ENCODE measurements at places on chromosomes 5 and 9.

DNA sequence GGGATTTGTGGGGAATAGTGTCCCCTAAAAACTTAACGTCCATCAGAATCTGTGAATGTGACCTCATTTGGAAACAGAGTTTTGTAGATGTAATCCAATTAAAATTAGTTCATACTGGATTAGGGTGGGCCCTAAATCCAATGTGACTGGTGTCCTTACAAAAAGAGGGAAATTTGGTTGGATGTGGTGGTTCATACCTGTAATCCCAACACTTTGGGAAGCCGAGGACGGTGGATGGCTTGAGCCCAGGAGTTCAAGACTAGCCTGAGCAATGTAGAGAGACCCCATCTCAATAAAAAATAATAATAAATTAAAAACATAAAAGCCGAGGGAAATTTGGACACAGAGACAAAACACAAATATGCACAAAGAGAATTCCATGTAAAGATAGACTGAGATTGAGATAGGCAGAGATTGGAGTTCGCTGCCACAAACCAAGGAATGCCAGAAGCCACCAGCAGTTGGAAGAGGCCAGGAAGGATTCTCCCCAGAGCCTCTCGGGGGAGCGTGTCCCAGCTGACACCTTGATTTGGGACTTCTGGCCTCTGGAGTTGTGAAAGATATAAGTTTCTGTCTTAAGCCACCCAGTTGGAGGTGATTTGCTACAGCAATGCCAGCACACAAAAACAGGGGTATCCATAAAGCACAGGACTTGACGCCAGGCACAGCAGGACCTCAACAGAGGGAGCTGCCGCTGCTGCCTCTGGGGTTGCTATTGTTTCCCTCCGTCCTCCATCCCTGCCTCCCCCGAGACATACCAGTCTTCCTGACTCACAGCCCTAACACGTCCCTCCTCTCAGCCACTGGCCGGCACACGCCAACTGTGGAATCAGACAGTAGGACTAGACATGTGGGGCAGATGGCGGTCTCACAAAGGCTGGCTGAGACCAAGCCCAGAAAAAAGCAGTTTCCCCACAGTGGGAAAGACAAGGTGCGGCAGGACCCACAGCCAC, 73.8 kb upstream of the IL17B start:
- DNase-seq, result no peak

- no peak for DNase-seq
These were observed 230.9 kb downstream of the FANCC start for GRCh38 chr9:95086564-95086955.

- no peak for DNase-seq
These were observed 456.9 kb downstream of the PRELID2 start for GRCh38 chr5:145378226-145378625.

GRCh38 chr9:86575825-86576525, 221.8 kb upstream of the TUT7 start:
- no peak for DNase-seq

- DNase-seq, result no peak
These were observed 200.0 kb downstream of the ATP10B start for GRCh38 chr5:160651692-160652645.

DNA sequence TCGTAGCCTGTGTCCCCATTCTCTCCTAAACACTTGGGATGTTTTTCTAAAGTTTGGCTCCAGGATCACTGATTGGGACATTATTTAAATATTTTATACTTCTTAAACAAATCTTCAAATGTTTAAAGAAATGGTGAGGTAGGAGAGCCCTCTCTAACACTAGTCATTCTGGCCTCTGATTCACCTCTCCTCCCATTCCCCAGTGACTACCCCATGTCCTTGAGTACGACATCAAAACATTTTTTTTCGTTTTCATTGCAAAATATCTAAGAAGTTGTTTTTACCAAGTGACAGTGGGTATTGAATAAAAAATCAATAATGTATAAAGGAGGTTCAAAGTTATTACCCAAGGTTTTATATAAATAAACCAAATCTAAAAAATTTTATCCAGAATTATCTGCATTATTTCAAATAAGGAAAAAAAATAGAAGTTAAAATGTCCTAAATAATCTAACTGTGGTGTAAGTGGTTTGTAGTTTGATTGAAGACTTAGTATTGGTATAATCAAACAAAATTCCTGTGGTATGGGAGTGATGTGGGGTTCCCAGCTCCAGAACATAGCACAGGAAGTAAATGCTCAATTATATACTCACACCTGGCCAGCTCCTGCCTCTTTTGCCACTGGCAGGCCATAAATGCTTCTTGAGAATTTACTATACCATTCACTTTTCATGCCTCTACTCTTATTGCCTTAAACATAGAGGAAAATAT, 51.1 kb downstream of the MAST4 start:
- no peak for DNase-seq

DNA sequence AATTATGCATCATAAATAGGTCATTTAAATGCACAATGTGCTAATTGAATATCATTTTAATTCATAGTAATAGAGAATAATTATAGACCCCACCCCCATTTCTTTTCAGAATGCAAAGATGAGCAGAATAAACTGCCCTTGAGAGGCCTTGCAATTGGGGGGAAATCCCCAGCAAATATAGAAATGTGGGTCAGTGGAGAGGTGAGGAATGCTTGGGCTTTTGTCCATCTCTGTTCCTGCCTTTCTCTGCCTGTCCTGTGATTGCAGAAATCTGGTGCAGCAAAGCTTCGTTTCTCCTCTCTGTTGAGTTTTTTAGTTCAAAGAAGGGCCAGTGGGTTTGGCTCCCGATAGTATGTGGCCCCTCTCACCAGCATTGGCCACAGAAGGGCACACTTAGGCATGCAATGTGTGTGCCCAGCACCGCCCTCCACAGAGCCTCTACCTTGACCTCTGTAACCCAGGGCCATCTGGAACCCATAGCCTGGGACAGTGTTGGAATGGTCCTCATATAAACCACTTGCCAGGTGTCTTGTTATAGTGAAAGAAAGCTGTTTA, 164.2 kb downstream of the SEMA6A start:
- DNase-seq, result no peak

DNA sequence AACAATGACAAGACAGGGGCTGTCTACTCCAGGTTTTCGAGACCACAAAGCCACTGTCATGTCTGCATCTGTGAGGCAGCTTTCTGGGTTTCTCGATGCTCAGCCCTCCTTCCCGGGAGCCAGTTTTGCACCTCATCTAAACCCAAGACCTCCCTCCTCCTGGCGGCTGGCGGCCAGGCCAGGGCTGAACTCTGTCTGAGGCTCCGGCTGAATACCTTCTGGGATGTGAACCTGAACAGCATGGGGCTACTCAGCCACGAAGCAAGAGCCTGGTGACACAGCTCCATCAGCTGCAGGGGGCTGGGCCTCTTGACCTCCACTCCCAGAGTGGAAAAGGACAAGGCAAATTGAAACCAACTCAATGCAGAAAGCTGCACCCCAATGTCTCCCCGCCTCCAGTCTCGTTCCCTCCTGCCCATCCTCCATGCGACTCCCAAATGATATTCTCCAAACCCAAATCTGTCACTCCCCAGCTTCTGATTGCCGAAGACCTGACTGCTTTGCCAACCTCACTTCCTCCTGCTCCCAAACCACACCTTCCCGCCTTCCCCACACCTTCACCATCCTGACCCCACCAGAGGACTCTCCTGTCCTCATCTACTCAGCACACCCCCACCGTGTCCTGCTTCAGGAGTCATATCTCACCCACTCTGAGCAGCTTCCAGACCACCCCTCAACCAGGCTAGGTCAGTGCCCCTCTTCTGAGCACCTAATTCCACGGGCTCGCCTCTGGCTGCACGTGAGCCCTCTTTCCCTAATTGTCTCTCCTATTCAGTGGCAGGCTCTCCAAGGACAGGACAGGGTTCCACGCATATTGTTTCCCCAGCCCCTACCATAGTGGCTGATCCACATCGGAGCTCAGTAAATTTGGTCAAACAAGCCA, 4.5 kb downstream of the ANKS6 start:
- no peak for DNase-seq

GRCh38 chr5:10857338-10857733, 96.3 kb upstream of the DAP start:
- DNase-seq, result no peak

DNA sequence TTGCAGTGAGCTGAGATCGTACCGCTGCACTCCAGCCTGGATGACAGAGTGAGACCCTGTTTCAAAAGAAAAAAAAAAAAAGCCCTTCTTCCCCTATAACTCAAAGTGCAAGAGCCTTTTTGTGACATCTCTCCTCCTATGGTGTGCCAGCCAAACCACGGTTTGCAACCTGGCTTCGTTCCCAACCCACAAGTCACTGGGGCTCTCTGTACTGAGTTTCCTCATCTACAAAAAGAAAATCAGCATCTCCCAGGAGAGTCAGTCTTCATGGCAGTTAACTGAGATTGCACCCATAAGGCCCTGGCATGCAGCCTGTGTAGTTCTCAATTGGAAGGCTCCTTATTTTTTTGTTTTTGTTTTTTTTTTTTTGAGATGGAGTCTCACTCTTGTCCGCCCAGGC, 14.8 kb downstream of the ODF2 start:
- DNase-seq, result no peak

GRCh38 chr5:141484310-141484640, 555 bp upstream of the PCDHGC4 start:
- DNase-seq, result no peak

DNA sequence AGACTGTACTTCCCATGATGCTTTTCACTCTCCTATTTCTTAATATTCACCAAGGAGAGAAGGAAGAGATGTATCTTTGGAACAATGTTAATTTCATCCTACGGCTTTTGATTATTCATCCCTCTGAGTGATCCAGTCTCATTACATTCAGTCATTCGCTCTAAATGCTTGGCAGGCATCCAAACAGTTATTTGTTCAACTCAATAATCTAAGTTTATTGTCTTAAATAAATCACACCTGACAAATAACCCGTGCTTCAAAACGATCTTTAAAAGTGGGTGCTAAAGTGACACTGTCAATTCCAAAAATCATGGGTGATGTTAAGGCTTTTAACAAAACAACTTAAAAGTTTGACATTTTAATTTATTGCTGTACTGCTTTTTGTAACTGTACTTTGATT, 233.1 kb downstream of the RASEF start:
- no peak for DNase-seq

DNA sequence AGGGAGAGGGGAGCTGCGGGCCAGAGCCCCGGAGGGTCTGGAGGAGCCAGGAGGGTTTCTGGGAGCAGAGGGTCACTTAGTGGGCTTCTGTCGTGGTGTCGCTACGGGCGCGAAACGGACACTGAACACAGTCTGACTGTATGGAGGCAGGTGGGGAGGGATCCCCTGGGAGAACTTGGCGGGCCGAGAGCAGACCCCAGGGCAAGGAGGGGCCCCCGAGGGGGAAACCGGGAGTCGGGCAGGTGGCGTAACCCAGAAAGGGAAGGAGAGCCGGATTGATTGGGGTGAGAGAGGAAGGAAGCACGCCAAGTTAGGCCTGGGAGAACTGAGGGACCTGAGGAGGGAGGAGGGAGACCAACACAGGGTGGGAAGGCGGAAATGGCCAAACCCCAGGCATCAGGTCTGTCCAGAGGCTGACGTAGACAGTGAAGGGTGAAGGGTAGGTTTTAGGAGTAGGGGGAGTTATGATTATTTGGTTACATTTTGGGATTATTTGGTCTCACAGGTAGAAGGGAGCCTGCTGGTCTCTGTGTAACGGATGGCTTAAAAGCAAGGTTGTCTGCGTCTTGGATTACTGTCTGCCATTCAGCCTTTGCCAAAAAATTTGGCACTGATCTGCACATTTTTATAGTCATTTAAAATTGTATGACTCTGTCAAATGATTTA, 3.3 kb upstream of the MSMP start:
- no peak for DNase-seq

DNA sequence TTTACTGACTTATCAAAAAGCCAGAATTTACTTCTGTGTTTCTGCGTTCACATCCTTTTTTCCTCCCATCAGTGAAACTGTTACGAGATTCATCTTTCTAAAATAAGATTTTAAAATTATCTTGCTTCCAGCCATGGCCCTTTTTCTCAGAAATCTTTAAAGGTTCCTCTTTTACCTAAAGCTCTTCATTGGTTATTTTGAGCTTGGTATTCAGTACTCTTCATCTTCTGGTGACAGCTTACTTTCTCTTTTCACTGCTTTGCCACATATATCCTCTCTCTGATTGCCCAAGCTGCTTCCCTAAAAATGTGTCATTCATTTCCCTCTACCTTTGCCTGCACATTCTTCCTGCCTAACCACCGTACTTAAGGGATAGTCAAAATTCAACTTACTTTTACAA, 32.3 kb downstream of the TGFBR1 start:
- DNase-seq, result no peak

DNA sequence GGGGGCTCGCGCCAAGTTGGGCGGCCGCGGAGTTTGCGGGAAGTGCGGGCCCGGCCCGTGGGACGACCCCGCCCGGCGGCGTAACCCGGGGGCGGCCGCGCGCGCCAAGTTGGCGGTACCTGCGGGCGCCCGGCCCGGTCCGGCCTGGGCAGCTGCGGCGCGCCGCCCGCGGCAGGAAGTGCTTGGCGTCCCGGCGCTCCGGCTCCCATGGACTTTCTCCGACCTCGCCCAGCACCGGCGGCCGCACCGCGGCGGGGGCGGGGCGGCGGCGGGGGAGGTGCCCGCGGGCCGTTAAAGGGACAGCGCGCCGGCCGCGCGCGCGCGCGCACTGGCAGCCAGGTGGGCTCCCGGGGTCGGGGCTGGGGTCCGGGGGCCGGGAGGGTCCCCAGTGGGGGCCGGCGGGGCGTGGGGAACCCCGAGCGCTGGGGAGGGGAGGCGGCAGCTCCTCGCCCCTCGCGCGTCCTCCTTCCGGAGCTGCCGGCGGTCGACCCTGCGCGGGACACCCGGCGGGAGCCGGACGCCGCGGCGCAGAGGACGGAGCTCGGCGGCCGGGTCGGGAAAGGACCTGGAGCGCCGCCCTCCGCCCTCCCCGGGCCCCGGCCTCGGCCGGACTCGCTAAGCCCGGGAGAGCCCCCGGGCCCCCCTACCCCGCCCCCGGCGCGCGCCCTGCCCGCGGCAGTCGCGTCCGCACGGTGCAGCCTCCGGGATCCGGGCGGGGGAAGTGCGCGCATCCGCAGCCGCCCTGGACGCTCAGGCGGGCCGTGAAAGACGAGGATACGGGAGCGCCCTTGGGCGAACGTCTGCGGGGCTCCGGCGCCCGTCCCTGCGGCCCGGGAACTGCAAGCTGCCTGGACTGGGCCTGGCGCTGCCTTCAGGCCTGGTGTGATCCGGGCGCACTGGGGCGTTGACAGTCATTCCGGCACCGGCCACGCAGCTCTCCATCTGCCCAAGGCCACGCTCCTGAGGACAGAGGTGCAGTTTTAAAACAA, at the start of gene NACC2:
NACC2 (minus strand) TSS at position 220 of the 989 bp plus-strand sequence. CDS start 44,768 bp downstream, outside the sequence.
- no peak for DNase-seq

DNA sequence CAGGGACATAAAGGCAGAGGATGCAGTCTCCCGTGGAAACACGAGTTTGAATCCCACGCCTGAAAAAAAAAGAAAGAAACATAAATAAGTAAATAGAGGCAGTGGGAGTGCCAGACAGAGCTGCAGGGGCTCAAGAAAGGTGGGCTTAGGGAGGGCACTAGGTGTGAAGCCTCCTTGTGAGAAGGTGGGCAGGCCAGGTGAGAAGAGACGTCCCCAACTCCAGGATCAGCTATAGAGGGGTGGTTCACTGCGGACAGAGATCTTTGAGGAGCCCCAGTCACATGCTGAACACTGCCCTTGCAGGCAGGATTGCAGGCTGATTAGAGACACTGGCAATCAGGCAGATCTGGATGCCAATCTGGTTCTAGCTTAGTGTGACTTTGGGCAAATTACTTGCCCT, 172.1 kb downstream of the RGS3 start:
- DNase-seq, result no peak
